HL-60 (cell line): ENCODE measurements at places on chromosomes 7 and 10.

GRCh38 chr10:100996678-100997359 lies 2.8 kb upstream of the LZTS2 start:
- peak; percentile 39 for DNase-seq

GRCh38 chr7:157271991-157272324 lies 64.8 kb upstream of the DNAJB6 start:
- no peak for DNase-seq

GRCh38 chr7:143372070-143372469 lies 9.1 kb upstream of the ZYX start:
- no peak for DNase-seq

DNA sequence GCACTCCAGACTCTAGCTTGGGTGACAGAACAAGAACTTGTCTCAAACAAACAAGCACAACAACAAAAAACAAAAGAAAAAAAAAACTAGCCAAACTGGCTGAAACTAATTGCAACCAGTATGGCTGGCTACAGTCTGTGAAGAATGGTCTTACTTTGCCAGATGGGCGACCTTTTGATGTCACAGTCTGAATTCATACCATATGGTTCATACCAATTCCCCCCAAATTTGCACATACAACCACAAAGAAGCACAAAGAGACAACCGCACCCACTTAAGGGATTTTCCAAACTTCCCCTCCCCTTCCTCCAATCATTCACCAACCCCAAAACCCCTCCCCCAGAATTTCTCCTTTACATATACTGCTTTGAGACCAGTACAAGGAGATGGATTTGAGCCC lies 114.2 kb downstream of the SPAG6 start:
- no peak for DNase-seq

DNA sequence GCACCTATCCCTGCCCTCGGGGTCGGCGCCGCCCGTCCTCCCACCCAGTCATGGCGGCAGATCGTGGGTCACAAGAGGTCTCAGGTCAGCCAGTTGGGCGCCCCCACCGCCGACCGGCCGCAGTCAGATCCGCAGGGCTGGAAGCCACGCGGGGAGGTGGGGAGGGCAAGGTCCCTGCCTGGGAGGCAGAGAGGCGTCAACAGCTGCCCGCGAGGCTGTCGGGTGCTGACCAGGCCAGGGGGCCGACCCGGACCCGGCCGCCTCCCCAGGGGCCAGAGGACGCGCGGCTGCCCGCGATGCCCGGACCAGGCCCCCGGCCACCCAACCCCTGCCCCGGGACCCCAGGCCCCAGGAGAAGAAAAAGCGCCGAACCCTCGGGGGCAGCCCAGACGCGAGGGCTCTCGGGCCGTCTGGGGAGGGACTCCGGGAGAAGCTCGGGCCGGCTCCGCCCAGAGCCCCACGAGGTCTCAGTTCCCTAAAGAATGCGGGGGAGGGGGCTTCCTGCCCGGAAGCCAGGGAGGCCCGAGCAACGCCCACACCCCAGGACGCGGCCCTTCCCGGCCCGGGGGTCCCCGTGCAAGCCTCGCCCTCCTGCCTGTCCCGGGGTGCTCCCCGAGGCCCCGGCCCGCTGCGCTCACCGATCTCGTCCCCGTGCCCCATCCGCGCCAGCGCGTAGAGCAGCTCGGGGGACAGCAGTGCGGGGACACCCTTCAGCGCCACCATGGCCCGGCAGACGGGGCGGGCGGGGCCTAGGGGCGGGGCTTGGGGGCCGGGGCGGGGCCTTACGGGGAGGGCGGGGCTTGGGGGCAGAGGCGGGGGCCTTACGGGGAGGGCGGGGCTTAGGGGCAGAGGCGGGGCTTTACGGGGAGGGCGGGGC lies at the start of gene FUOM:
TSS of gene FUOM (minus strand) at position 735 of the 877 bp plus-strand sequence. CDS start at position 723, 12 bp downstream.
- DNase-seq: peak; percentile 73

DNA sequence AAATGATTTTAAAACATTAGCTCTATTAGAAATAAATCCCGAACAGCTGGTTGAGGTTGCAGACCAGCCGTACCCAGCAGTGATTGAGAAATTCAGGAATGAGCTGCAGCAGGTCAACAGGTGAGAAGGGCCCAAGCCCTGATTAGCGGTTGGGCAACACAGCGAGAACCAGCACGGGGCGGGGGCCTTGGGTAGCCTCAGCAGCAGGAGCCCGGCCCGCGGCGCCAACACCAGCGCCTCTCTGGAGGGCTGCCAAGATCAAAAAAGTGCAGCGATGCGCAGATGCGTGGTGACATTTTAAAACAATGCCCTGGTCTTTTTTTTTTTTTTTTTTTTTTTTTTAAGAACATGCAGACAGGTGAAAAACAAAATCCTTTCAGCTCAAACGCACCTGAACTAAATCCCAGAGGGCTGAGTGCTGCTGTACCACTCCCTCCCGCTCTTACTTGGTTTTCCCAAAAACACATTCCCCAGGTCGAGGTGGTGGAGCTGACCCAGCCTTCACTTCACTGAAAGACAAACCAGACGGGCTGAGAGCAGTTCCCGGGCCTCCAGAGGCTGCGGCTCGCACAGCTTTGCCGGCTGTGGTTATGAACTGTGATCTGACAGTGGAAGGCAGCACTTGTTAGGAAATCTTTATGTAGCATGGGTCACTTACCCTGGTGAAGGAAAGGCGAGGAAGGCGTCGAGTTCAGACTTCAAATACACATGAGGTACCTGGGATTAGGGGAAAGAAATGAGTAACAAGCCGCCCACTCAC lies 579.4 kb downstream of the SDK1 start:
- DNase-seq: no peak

DNA sequence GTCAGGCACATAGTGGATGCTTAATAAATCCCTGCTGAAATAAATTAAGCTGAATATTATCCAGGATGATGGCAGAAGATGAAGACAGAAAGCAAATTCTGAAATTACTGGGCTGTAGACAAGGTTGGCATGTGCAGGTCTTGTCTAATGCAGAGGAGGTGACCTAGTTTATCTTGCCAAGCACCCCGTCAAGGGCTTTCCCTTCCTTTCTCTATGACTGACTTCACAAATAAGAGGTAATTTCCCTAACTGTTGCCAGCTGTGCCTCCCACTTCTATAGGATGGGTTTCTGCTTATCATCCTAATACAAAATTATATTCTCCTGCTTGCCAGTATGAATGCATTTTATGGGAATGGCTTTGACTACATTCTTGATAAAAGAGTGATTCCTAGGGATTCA lies 38.0 kb downstream of the LHFPL3 start:
- no peak for DNase-seq

GRCh38 chr7:94111009-94111408 lies 106.9 kb upstream of the BET1 start:
- no peak for DNase-seq

DNA sequence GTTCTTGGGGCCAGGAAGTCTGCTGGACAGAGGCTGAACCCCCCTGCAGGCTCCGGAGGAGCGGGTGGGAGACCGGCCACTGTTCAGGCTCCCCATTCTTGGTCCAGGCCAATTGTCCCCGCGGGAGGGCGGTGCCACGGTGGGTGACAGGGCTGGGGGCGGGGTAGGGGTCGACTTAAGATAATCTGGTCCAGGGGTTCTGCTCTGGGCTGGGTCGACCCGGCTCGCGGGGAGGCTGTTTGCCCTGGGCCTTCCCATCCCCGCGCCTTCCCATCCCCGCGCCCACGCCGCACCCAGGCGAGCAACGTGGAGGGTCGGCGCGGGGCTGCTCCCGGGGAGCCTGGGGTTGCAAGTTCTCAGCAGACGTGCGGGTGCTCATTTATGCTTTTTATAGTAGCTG lies 7.3 kb upstream of the GLRX3 start:
- DNase-seq: no peak

DNA sequence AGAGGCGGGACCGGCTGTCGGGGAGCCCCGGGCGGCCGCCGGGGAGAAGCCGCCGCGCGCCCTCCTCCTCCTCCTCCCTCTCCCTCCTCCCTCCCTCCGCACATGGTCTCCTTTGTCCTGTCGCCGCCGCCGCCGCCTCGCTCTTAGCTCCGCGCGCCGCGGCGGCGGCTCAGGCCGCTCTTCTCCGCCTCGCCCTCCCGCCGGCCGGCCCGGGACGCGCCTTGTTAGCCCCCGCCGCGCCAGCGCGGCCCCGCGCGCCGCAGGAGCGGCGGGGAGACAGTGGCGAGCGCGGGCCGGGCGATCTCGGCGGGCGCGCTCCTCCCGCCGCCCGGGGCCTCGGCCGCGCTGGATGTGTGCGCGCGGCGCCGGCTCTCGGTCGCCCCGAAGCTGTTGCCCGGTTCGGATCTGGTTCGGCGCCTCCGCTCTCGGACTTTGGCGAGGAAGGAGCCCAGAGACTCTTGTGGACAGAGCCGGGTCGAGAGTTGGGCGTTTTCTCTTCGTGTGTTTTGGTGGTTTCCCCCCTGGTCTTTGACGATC lies 437.4 kb upstream of the GALNT17 start:
- DNase-seq: no peak

- DNase-seq: no peak
Measured at GRCh38 chr7:44048031-44048795, 3.7 kb downstream of the DBNL start.

- no peak for DNase-seq
Measured at GRCh38 chr10:60823324-60823723, 45.0 kb downstream of the CDK1 start.

DNA sequence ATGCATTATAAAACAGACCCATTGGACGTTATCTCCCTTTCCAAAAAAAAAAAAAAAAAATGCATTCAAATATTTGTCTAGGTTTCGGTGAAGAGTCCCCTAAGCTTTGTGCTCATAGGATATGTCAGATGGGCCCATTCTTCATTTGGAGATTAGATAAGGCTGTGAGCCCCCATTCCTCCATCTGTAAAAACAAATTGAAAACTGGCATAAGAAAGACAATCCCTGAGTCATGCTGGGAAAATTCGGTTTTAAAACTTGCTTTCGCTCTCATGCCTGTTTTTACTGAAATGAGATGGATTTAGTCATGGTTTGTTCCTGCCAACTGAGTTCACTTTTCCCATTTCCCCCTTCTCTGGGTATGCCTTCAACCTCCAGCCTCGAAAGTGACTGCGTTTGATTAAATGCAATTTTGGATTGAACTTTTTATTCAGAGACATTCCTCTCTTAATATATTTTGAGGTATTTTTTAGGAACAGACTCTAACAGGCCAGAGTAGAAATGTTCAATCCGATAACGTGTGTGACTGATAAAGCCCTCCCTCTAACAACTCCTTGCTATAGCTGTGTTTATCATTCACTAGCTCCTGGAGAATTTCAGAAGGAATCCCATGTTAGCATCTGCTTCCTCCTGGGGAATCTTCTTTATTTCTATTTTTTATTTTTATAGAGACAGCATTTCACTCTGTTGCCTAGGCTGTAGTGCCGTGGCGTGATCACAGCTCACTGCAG lies 190.9 kb upstream of the LYZL2 start:
- no peak for DNase-seq

DNA sequence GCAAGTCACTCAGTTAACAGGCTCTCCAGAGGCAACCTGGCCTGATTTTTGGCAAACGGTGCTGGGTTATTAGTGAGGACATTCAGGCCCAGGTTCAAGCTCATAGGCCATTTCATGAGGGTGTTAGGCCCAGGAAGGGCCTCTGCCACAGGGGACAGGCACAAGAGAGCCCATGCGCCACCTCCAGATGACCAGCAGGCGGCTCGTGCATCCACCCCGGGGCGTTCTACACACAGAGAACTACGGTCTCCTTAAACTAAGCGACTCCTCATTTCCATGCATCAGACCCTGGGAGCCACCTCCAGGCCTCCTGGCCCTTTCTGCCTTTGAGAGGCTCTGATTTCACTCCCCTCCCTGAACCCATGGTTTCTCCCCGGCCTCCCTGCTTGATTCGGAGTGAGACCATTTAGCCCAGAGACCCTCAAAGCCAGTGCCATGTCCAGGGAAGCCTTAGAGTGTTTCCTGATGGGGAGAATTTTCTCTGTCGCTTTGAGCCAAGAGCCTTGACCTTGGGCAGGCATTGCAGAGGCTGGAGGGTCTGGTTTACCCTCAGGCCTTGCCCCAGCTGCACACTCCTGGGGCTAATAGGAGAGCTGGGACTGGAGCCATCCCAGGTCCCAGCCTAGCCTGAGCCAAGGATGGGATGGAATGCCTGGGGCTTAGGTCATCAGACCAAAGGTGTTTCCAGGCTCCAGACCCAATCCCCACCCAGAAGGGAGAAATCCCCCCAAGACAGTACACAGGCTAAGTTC lies 188.0 kb downstream of the GRID1 start:
- peak; percentile 55 for DNase-seq

GRCh38 chr7:128168667-128169210 lies 72.3 kb upstream of the LEP start:
- no peak for DNase-seq

DNA sequence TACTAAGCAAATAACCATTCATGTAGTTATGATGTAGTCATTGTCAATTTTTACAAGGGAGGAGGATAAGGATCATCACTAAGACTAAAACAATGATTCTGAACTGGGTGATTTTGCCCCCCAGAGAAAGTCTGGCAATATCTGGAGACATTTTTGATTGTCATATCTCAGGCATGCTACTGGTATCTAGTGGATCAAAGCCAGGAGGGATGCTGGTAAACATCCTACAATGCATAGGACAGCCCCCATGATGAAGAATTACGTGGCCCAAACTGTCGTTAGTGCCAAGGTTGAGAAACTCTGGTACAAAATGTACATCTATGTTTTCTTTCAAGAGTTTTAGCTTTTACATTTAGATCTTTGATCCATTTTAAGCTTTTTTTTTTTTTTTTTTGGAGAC lies 57.3 kb downstream of the GBF1 start:
- no peak for DNase-seq
